ENCODE measurements at places on chromosomes 16 and 17.

DNA sequence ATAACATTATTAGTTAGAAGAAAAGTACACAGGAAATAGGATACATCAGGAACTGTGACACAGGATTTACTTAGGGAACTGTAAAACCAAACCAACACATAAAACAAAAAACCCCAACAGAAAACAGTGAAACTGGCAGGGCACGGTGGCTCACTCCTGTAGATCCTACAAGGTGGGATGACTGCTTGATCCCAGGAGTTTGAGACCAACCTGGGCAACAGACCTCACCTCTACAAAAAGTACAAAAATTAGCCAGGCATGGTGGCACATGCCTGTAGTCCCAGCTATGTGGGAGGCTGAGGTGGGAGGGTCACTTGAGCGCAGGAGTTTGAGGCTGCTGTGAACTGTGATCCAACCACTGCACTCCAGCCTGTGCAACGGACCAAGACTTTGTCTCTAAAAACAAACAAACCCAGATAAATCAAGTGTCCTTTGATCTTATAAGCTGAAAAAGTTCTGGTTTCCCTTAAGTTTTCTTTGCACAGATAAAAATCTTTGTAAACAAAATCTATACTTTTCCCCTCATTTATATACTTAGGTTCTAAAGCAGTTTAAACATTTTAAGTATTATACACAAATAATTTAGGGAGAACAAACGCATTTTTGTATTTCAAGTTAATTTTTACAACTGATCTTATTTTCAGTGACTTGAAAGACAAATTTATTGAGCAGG lies 111.5 kb upstream of the TOB1 start:
- DNase-seq = no peak

DNA sequence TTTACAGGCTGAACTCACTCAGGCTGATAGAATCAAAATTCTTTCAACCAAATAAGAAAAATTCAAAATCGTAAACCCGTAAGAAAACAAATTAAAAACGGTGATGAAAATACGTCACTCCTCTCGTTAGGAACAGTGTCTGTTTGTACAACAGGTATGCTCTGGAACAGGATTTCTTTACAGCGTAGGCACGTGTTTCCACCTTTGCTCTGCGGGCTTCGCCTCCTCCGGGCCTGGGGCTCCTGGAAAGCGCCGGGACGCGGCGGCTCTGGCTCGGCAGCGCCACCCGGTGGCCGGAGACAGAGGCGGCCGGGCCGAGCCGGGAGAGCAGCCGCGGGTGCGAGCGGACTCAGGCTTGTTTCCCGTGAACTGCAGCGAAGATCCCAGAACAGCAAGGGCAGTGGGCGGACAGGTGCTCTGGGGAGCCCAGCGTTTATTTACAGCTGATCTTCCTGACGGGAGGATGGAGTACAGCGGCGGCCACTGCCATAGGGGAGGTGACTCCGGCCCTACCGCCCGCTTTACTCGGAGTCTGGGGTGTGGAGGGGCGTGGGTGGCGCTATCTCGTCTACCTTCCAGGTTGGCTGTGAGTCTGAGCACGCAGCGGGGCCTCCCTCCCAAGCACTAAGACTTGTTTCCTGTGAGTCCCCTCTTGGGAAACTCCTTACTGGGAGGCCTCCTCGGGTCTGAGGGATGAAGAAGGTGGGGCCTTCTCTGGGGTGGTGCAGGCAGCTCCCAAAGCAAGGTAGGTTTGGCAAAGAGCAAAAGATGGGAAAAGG lies 40.5 kb upstream of the ATP2A3 start:
- DNase-seq = peak; percentile 82

- no peak for DNase-seq
Measured at GRCh38 chr17:82525712-82526111, 6.2 kb downstream of the FOXK2 start.

DNA sequence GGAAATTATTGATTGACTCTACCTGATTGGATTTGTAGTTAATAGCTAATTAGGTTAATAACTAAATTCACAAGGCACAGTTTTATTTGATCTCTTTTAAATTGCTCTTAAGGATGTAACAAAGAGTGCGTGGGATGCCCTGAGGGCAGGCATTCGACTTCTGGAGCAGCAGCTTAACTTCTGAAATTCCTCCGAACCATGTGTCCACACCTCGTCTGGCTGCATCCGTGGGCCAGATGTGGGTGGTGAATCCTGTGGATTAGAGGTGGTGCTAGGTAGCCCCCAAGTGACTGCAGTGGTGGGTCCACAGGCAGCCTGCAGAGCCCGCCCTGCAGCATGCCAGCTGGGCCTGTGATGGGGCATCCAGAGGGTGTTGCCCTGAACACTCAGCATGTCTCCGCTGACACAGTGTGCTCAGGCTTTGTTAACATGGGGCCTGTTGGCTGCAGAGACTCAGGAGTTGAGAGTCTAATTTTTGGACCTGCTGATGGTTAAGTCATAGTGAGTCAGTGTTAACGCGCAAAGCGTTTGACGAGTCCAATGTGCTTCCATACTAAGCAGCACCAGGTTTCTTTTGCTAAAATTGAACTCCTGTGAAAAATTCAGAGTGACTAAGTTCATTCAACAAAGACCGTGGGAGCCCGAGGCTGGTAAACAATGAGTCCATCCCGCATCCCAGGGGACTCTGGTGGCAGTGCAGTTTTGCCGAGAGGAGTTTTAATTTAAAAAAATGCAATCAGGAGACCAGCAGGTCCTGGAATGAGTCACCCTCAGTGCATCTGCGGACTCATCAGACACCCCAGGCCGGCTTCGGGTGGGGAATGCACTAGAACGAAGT lies 3.8 kb upstream of the NPB start:
- no peak for DNase-seq

- DNase-seq = no peak
Measured at GRCh38 chr17:6548578-6549330, 7.6 kb downstream of the PITPNM3 start.

DNA sequence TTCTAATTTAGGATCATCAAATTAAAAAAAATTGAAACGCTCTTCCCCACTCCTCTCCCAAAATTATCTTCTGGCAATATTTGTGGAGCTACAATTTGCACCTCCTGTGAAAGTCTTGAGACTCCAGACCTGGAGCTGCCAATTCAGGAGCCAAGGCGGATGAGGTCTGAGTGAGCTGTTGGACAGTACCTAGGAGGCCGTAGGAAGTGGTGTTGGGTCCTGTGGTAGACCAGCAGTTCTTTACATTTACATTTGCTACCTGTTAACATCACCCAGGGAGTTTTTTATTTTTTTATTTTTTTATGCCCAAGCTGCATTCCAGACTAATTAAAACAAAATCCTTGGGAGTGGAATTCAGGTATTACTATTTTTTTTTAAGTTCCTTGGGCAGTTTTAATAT lies 271.0 kb downstream of the PHKB start:
- DNase-seq = no peak
